ENCODE measurements at places on chromosomes 16 and 17.
A peak's percentile ranks its signal among the peaks of the same experiment; 100 is the strongest.

DNA sequence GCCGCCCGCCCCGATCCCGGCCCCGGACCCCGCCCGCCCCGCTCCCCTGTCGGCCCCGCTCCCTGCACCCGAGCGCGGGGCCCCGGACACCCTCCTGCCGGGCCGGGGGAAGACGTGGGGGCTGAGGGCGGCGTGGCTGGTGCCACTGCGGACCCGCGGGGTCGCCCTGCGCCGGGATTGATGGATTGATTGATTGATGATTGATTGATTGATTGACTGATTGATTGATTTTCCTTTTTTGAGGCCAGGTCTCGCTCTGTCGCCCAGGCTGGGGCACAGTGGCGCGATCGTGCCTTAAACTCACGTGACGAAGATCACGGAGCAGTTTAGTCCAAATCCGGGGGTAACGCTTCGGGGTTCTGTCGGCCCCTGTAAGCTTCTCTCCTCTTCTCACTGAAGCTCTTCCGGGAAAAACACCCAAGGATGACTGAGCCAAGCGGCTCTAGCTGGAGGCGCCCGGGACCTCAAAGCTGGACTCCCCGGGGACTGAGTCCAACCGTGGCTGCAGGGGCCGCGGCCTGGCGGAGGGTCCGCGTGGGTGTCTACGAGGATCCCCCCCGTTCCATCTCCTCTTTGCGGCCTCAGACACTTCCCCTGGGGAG lies 40.2 kb upstream of the BHLHA9 start:
- H3K4me1 ChIP-seq = peaks cover 55% of the 10 kb centered on the region
- no peaks in the 10 kb centered on the region for H3K36me3 ChIP-seq
- no peak for DNase-seq
- H3K27me3 ChIP-seq = peaks cover 57% of the 10 kb centered on the region
- H3K27ac ChIP-seq = peak overlapping the region; percentile 78

GRCh38 chr16:30985401-30986128 lies 558 bp downstream of the HSD3B7 start:
- H3K4me3 ChIP-seq = peak overlapping the region; percentile 55
- no peak for DNase-seq
- H3K36me3 ChIP-seq = peaks cover 40% of the 10 kb centered on the region
- H3K27me3 ChIP-seq = no peaks in the 10 kb centered on the region
- peak overlapping the region; percentile 70 for H3K27ac ChIP-seq

GRCh38 chr16:25110387-25110947 lies 1.1 kb upstream of the LCMT1 start:
- H3K27me3 ChIP-seq = no peaks in the 10 kb centered on the region
- H3K36me3 ChIP-seq = no peaks in the 10 kb centered on the region
- H3K4me1 ChIP-seq = peaks cover 46% of the 10 kb centered on the region
- no peak for DNase-seq
- peak overlapping the region; percentile 52 for H3K27ac ChIP-seq

DNA sequence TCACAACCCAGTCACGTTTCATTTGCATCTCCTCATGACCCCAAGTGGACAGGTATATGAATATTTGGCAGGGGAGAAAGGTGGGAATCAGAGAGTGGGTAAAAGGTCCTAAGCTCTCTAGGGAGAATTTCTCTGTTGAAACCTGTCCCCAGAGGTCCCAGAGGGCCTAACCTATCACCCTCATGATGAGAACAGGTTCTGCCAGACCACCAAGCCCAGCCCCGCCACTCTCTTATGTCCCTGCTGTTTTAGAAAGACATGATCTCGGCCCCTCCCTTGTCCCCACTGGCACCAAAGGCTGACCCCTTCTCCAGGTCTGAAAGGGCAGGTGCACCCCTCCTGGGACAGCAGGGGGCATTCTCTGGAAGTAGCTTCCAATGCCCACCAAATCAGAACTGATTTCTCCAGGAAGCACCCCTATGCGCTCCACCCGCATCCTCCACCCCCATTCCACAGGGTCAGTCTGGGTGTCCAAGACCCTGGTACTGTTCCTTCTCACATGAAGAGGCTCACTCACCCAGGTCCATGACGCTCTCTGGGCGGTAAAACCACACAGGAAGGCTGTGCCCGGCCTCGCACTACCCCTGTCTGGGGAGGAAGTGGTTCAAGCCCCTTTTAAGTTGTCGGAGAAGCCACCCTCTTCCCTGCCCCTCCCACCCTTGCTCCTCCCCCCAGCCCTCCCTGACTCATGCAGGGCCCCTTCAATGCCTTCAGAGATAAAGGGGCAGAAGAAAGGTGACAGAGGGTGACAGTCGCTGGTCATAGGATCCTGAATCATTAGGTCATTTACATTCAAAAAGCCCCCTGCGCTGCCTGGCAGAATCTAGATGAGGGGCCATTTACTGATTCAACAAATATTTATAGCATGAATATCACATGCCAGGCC lies at the start of gene CCR7:
TSS of gene CCR7 (minus strand) at position 590 of the 886 bp plus-strand sequence. CDS start at position 527, 63 bp downstream.
- H3K27me3 ChIP-seq = no peaks in the 10 kb centered on the region
- no peak for DNase-seq
- no peak within 1 kb of the TSS for H3K27ac ChIP-seq
- no peaks in the 10 kb centered on the region for H3K36me3 ChIP-seq
- peaks cover 9% of the 10 kb centered on the region for H3K4me1 ChIP-seq

DNA sequence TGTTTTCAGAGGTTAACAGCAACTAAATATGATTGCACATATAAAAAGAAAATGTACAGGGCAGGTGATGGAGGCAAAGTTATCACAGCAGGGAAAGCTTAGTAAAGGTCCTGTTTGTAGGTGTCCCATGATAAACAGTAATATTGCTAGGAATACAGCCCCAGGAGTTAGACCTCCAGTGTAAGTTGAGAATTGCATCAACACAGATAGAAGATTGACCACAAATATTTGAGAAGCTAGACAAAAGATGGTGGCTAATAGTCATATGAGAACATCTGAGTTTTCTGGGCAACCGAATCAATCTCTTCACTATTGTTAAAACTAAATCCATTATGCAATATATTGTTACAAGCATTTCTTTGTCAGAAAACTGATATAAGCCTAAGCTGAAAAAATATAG lies 152.6 kb downstream of the CDH11 start:
- peaks cover 10% of the 10 kb centered on the region for H3K36me3 ChIP-seq
- H3K27ac ChIP-seq = no peak overlapping the region
- no peak overlapping the region for H3K4me3 ChIP-seq

DNA sequence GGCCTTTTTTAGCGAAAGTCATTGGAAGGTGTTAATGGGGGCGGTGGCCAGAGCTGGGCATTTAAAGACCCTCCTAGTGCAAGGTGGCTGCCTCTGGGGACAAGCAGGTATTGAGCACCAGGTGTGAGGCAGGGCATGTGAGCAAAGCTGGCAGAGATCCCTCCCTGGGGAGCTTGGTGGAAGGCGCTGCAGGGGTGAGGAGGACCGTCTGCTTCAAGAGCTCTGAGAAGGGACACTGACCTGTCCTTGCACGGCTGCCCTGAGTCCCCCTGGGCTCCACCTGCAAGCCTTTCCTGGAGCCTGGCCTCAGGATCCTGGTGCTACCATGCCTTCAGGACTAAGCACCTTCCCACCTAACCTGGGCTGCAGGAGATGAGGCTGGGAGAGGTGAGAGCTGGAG lies 127.0 kb upstream of the CIBAR2 start:
- H3K36me3 ChIP-seq = no peaks in the 10 kb centered on the region
- peaks cover 18% of the 10 kb centered on the region for H3K27me3 ChIP-seq
- no peak for DNase-seq
- H3K27ac ChIP-seq = no peak overlapping the region
- H3K4me1 ChIP-seq = peaks cover 32% of the 10 kb centered on the region
- no peak overlapping the region for H3K4me3 ChIP-seq

GRCh38 chr17:8841844-8842243 lies 25.6 kb downstream of the PIK3R6 start:
- H3K27me3 ChIP-seq = peaks cover 11% of the 10 kb centered on the region
- H3K36me3 ChIP-seq = no peaks in the 10 kb centered on the region
- no peak overlapping the region for H3K4me3 ChIP-seq
- no peak for DNase-seq

Measured in suprapubic skin (tissue), 4 donors.